ENCODE measurements at places on chromosomes 5 and 9.

DNA sequence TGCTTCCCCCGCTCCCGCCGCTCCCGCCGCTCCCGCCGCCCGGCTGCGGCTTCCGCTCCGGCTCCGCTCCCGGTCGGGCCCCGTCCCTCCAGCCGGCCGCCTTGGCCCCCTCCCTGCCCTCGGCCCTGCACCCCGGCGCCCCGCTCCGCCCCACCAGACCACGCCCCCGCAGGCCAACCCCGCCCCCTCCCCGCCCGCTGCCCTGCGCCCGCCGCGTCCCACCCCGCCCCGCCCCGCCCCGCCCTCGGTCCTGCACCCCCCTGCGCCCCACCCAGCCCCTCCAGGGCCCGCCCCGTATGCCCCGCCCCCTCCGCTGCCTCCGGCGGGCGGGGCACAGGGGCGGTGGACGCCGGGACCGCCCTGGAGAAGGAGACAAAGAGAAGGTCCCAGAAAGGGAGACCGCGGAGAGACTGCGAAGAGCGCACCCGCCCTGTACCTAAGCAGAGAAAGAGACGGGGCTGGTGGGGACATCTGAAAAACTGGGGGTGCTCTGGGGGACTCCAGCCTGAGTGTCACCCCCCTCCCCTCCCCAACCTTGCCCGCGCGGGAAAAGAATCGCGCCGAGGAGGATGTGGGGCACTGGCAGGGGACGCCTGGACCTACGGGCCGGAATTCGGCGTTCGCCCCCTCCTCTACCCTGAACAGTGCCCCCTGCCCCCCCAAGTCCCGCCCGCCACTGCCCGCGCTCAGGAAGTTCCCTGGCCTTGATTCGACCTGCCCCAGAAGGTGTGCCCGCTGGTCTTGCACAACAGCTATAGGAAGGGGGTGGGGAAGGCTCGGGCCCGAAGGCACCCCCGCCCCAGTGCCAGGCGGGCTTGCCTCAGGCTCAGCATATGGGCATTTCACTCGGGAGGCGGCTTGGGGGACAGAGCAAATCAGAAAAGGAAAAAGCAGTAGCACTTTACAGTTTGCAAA is 42.8 kb upstream of the STXBP1 start:
- DNase-seq = no peak

DNA sequence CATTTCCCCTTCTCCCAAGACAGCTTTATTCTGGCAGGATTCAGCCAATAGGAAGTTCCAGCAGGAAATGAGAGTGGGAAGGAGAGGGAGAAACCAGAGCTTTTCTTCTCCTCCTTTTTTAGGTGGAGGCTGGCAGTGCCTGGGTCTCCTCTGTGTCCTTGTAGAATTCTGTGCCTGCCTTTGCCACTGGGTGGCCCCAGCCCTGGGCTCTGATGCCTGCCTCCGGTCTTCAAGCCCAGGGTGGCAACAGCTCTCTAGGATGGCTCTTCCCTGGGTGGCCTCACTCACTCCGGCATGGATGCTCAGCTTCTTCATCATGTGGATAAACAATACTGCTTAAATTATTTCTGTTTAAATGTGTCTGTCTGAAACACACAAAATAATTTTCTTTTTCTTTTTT is 694.8 kb downstream of the SEMA5A start:
- no peak for DNase-seq

- no peak for DNase-seq
Observed at GRCh38 chr9:121268851-121269641, 1.1 kb downstream of the GSN start.

- DNase-seq = no peak
Observed at GRCh38 chr9:94882966-94883641, 156.6 kb downstream of the AOPEP start.

DNA sequence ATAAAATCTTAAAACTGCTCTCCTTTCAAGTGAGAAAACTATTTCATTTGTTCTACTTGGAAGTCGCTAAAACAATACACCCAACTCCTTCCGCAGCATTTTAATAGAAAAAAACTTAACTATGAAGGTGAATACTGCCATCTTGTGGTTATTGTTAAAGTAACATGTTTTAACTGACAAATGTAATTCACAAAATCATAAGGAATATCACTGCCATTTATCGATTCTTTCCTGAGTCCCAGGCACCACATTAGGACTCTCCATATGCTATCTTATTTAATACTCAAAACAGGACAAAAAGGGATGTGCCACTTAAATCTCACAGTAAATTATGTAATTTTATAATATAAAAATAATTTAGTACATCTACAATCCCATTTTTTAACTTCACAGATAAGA is 130.5 kb upstream of the ITGA1 start:
- no peak for DNase-seq

- DNase-seq = no peak
Observed at GRCh38 chr9:17578911-17579793, at the start of gene SH3GL2. SH3GL2 (plus strand) TSS chr9:17579066.

GRCh38 chr5:176775409-176775808 is 35.0 kb upstream of the UNC5A start:
- DNase-seq = no peak

DNA sequence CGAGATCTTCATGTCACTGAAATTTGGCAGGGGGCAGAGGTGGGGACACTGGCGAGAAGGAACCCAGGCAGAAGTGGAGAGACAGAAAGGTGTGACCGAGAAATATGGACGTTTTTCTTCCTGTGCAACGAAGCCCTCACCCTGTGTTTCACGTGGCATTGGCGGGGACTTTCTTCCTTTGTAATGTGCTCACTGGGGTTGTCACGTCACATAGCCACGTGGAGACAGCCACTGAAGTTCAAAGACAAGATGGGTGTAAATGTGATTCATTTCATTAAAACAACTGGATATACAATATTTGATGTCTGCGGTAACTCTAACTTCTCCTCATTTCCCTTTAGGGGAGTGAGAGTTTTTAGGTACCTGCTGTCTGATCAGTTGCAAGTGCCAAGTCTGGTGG is 225.7 kb downstream of the FSTL4 start:
- no peak for DNase-seq
